ENCODE measurements at places on chromosomes 1 and 21. TPM values are rescaled to one million over a fixed set of nuclear protein-coding genes. Genes with fewer than 3 reads are reported as not detected.

The CD53 gene
- total RNA-seq, result not detected

The ZNF644 gene
- 58.9 TPM for total RNA-seq

The USP1 gene
- total RNA-seq, result 64.8 TPM

The FMOD gene
- 6.6 TPM for total RNA-seq

The AADACL3 gene
- total RNA-seq, result not detected

The GJB5 gene
- not detected for total RNA-seq

The MLLT11 gene
- 6.1 TPM for total RNA-seq

The NBPF14 gene
- 12.4 TPM for total RNA-seq

The SYPL2 gene
- total RNA-seq, result 1.7 TPM

The KRTAP21-1 gene
- not detected for total RNA-seq

The TNFRSF9 gene
- total RNA-seq, result under 0.01 TPM

The FCRL5 gene
- not detected for total RNA-seq

The LENEP gene
- not detected for total RNA-seq

The SOX13 gene
- total RNA-seq, result 3.3 TPM

The MYBPH gene
- 0.08 TPM for total RNA-seq

The LCE1B gene
- total RNA-seq, result not detected

The KRTAP13-2 gene
- total RNA-seq, result not detected

The RPE65 gene
- total RNA-seq, result not detected

The TEX38 gene
- total RNA-seq, result not detected

The CFHR4 gene
- not detected for total RNA-seq

The OR2G6 gene
- not detected for total RNA-seq

The HENMT1 gene
- 4.1 TPM for total RNA-seq

The GJC2 gene
- total RNA-seq, result 2.0 TPM

The HPDL gene
- 1.4 TPM for total RNA-seq

The ALX3 gene
- not detected for total RNA-seq

The LCA5L gene
- total RNA-seq, result 0.65 TPM

The GBP5 gene
- total RNA-seq, result not detected

The RGS16 gene
- 2.3 TPM for total RNA-seq

The SMAP2 gene
- 5.4 TPM for total RNA-seq

The TSPEAR gene
- total RNA-seq, result 0.08 TPM

The LCE3D gene
- total RNA-seq, result not detected

The MXRA8 gene
- 367 TPM for total RNA-seq

The HOOK1 gene
- not detected for total RNA-seq

The STUM gene
- 0.98 TPM for total RNA-seq

The LCK gene
- not detected for total RNA-seq

The BRINP3 gene
- 2.3 TPM for total RNA-seq

The DMBX1 gene
- not detected for total RNA-seq

The LY9 gene
- 0.25 TPM for total RNA-seq

The OSCP1 gene
- 8.7 TPM for total RNA-seq

The DNAJC6 gene
- 0.72 TPM for total RNA-seq

The LRRN2 gene
- not detected for total RNA-seq

The FAM110D gene
- total RNA-seq, result not detected

The HSPA6 gene
- total RNA-seq, result 0.45 TPM

The SYT6 gene
- total RNA-seq, result not detected

The DENND1B gene
- total RNA-seq, result 19.5 TPM

The CELF3 gene
- not detected for total RNA-seq

The ATP1B1 gene
- 13.7 TPM for total RNA-seq

The CELA2B gene
- total RNA-seq, result not detected

The C1orf210 gene
- not detected for total RNA-seq

The DCST2 gene
- total RNA-seq, result not detected

The PTAFR gene
- total RNA-seq, result 0.65 TPM

The MYOG gene
- total RNA-seq, result not detected

The LCE1C gene
- not detected for total RNA-seq

The LCE3E gene
- total RNA-seq, result not detected

The BTBD8 gene
- 14.0 TPM for total RNA-seq

The GPBP1L1 gene
- total RNA-seq, result 119 TPM

The FAM151A gene
- not detected for total RNA-seq

The CFHR1 gene
- 1.1 TPM for total RNA-seq

The SH2D2A gene
- not detected for total RNA-seq

Measured in fibroblast of the aortic adventitia (primary cell).